Astrocyte of the spinal cord (primary cell): ENCODE measurements at places on chromosomes 16 and 17.

- DNase-seq, result peak; percentile 93
Measured at GRCh38 chr17:6753006-6753445, 2.8 kb upstream of the XAF1 start.

- peak; percentile 54 for DNase-seq
Measured at GRCh38 chr16:5895137-5895536, 797.5 kb upstream of the EEF2KMT start.

GRCh38 chr17:9279893-9280292, 258.6 kb downstream of the NTN1 start:
- DNase-seq, result no peak

DNA sequence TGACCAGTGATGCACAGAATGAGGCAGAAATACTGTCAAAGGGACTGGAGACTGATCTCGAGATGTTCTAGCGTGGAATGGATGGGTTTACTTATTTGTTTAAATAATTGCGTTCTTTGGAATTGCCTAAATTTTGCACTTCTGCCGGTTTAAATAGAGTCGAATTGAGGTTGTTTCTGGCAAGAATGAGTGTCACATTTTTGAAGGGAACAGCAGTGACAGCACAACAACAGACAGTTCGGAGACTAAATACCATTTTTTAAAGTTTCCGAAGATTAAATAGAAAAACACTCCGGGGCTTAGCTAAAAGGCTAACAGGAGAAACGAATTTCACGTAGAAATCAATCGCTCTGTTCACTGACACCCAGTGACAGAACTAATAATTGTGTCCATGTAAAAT, 969.2 kb upstream of the RBFOX1 start:
- DNase-seq, result no peak

GRCh38 chr17:73610331-73610911, 33.8 kb downstream of the SDK2 start:
- DNase-seq, result no peak

DNA sequence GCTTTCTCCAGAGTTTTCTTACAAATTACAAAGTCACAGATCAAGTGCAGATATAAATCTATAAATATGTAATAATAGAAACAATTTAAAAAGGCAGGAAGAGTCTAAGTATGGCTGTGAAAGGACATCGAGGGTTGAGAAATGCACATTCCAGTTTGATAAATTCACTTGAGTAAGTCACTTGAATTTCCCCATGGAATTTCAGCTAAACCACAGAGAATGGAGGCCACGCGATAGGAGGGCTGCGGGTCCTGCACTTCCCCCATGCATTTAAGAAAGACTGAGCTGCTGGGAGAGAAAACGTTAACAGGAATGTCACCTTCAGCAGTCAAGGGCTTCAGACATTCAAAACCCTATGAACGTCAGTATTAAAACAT, 6.1 kb upstream of the MXRA7 start:
- DNase-seq, result peak; percentile 89

GRCh38 chr17:50317121-50317520, 28.8 kb upstream of the XYLT2 start:
- DNase-seq, result no peak

- DNase-seq, result no peak
Measured at GRCh38 chr16:4966736-4967453, 8.8 kb downstream of the SEC14L5 start.

- no peak for DNase-seq
Measured at GRCh38 chr16:28548306-28548802, 5.4 kb upstream of the SGF29 start.

DNA sequence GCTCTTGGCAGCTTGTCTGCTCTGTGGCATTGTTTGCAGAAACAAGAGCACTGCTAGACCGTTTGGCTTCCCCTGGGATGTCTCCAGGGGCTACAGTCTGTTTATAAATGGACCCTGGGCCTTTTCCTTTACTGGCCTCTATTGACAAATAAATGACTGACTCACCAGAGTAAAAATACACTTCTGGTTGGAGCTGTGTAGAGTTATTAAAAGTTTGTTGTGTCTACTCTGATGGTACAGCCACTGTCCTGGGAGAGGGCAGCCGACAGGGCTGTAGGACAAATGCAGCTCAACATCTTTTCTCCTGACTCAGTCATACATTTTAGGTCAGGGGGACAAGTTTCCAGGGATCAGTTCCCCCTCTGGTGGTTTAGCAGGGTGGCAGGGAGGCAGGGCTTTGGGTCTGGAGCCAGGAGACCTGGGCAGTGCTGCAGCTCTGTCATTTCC, 30.0 kb downstream of the FOXL1 start:
- no peak for DNase-seq

DNA sequence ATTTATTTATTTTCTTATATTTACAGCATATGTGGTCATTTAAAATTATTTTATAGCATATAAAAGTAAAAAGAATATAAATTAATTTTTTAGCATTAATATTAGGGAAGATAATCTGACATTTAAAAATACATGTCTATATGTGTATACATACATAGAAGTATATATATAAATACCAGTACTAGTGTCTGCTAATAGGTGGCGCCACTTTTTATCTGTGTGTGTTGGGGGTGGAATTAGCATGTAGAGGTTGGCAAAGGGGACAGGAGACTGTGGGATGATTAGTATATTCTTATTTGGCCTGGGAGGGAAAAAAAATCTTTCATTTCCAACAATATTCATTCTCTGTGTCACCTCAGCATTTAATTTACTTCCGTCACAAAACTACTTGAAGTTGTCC, 359.1 kb downstream of the WWOX start:
- DNase-seq, result no peak

- peak; percentile 56 for DNase-seq
Measured at GRCh38 chr17:59406808-59407381, 75.4 kb downstream of the YPEL2 start.

- no peak for DNase-seq
Measured at GRCh38 chr16:561957-562938, 2.1 kb downstream of the PRR35 start.

GRCh38 chr17:6046931-6047330, 23.2 kb upstream of the WSCD1 start:
- DNase-seq, result no peak

- DNase-seq, result no peak
Measured at GRCh38 chr17:73168667-73169066, 3.9 kb downstream of the SSTR2 start.

GRCh38 chr16:72997141-72997542, 50.8 kb downstream of the ZFHX3 start:
- no peak for DNase-seq

GRCh38 chr16:22694887-22695382, 119.0 kb upstream of the HS3ST2 start:
- DNase-seq, result peak; percentile 84

DNA sequence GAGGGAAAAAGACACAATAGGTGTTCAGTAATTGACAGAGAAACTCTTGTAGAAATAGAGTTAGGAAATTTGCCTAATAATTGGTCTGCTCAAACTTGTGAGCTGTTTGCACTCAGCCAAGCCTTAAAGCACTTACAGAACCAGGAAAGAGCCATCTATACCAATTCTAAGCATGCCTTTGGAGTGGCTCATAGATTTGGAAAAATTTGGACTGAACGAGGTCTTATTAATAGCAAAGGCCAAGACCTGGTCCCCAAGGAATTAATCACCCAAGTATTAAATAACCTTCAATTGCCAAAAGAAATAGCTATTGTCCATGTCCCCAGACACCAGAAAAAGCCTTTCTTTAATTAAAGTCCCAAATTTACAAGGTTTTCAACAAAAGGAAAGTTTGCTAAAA, 90.3 kb downstream of the EMP2 start:
- DNase-seq, result no peak

GRCh38 chr16:77467821-77468335, 33.0 kb upstream of the ADAMTS18 start:
- DNase-seq, result no peak

- no peak for DNase-seq
Measured at GRCh38 chr16:15489016-15489415, 54.6 kb downstream of the BMERB1 start.

- peak; percentile 56 for DNase-seq
Measured at GRCh38 chr16:24504472-24505345, 34.7 kb upstream of the RBBP6 start.

GRCh38 chr17:42817866-42818265, 6.2 kb downstream of the BECN1 start:
- DNase-seq, result peak; percentile 53

- no peak for DNase-seq
Measured at GRCh38 chr16:69712277-69712676, 14.1 kb downstream of the NQO1 start.

- no peak for DNase-seq
Measured at GRCh38 chr17:7325031-7325528, 4.1 kb downstream of the NEURL4 start.

GRCh38 chr16:56649820-56650219, 1.9 kb upstream of the MT1B start:
- DNase-seq, result no peak

DNA sequence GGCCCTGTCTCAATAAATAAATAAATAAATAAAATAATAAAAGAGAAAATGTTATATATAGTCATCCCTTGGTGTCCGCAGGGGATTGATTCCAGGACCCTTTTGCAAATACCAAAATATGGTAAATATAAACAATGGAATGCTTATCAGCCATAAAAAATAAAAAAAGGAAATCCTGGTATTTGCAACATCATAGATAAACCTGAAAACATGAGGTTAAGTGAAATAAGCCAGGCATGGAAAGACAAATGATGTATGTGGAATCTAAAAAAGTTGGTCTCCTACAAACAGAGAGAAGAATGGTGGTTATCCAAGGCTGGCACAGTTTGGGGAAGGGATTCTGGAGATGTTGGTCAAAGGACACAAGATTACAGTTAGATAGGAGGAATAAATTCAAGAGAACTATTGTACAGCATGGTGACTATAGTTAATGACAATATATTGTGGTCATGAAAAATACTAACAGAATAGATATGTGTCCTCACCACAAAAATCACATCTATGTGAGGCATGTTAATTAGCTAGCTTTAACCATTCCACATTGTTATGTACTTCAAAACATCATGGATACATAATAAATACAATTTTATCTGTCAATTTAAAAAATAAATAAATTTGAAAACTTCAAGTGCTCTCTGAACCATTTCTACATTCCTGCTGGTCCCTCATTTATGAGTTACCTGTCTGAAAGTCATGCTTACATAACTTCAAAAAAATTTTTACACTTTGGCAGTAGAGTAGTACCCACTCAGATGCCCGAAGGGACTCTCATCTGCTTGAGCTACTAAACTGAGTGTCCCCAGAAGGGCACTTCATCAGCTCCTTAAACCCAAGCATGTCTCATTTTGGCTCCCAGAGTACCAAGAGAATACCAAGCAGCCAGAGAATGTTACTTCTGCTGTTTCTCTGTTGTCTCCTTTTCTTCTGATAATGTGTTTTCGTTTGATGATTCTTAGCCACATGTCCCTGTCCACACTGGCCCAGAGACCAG, 26.6 kb downstream of the N4BP1 start:
- peak; percentile 41 for DNase-seq

GRCh38 chr17:6097005-6097279, 26.8 kb downstream of the WSCD1 start:
- no peak for DNase-seq

DNA sequence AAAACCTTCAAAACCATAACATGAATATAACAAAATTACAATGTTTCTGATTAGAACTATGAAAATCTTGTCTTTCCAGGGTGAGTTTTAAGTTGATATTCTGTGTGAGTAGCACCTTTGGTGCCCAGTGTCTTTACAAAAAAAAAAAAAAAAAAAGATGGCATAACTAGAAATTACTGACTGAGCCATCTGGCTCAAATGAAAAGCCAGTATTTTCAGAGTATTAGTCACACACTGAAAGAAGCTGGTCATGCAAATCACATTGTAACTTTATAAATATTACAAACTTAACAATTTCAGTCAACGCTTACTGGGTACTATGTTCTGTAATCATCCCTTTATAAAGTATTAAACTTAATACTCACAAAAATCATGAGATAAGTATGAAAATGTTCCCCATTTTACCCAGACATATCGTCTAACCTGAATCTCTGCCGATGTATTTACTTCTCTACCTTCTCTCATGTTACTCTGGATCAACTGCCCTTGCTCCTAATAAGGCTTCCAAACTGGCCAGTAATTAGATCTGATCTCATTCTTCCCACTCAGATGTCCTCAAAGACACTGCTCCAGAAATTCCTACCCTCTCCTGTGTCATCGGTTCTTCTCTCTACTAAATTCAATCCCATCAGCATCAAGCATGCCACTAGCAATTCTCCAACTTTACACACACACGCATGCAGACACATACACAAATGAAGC, 25.4 kb downstream of the UBE2G1 start:
- no peak for DNase-seq

- no peak for DNase-seq
Measured at GRCh38 chr16:85370881-85371651, 242.1 kb upstream of the GSE1 start.

GRCh38 chr16:1426734-1427471, 4.0 kb upstream of the PERCC1 start:
- DNase-seq, result no peak

DNA sequence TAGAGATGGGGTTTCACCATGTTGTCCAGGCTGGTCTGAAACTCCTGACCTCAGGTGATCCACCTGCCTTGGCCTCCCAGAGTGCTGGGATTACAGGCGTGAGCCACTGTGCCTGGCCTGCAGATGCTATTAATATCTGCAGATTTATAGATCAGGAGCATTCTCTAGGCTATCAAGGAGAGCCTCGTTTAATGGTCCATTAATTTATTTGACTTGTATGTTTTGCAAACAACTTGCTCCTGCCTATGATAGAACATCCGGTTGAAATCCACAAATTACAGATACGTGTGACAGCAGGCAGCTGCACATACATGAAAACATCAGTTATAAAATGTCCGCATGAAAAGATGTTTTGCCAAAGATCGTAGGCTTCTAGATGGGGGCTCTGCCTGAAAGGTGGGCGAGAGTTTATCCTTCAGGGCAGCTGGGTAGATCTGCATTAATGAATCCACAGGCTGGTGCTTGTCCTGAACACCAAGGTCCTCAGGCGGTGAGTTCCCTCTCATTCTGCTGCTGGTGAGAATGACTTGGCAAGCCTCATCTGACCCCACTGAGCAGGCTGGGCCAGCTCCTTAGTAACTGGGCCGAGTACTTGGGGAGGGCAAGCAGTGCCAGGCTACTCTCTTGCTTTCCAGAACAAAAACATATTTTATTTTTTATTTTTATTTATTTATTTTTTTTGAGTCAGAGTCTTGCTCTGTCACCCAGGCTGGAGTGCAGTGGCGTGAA, 37.1 kb upstream of the MGAT5B start:
- no peak for DNase-seq

DNA sequence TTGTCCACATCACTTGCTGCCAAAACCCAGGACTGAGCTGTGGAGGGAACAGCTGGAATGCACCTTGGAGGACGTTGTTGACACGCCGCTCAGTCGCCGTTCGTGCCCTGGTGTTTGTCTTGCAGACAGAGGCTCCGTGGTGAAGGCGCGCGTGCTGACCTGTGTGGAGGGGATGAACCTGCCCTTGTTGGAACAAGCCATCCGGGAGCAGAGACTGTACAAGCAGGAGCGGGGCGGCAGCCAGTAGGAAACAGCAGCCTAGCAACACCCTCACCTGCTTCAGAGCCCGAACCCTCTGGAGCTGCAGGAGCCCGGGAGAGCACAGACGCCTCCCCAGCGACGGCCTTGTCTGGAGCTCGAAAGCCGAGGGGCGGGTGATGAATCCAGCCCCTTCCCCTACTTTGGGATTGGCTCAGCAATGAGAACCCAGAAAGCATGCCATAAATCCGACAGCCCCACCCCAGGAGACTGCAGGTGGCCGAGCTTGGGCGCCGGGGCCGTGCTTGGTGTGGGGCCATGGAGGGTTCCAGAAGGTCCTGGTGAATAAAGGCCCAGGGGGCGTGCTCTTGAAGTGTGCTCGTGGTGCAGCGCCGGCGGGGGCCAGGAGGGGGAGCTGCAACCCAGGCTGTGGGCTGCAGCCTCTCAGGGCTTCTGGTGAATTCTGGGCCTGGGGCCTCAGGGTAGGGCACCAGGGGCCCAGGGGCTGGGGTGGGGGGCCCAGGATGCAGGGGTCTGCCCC, 470 bp upstream of the CDK3 start:
- no peak for DNase-seq
